Right cardiac atrium (tissue), 5 donors: ENCODE measurements at places on chromosomes 16 and 17. TPM values are rescaled to one million over a fixed set of nuclear protein-coding genes. Genes with fewer than 3 reads are reported as not detected.

GRCh38 chr17:45963283-45963682 lies 35.8 kb upstream of the STH start:
- DNase-seq, result no peak

- DNase-seq, result no peak
Observed at GRCh38 chr16:72199761-72200337, 27.9 kb upstream of the PMFBP1 start.

GRCh38 chr16:85492295-85492864 lies 120.7 kb upstream of the GSE1 start:
- no peak for DNase-seq

GRCh38 chr16:66636199-66636598 lies 31.7 kb downstream of the CMTM3 start:
- no peak for DNase-seq

- DNase-seq, result no peak
Observed at GRCh38 chr16:23902748-23903414, 67.1 kb downstream of the PRKCB start.

DNA sequence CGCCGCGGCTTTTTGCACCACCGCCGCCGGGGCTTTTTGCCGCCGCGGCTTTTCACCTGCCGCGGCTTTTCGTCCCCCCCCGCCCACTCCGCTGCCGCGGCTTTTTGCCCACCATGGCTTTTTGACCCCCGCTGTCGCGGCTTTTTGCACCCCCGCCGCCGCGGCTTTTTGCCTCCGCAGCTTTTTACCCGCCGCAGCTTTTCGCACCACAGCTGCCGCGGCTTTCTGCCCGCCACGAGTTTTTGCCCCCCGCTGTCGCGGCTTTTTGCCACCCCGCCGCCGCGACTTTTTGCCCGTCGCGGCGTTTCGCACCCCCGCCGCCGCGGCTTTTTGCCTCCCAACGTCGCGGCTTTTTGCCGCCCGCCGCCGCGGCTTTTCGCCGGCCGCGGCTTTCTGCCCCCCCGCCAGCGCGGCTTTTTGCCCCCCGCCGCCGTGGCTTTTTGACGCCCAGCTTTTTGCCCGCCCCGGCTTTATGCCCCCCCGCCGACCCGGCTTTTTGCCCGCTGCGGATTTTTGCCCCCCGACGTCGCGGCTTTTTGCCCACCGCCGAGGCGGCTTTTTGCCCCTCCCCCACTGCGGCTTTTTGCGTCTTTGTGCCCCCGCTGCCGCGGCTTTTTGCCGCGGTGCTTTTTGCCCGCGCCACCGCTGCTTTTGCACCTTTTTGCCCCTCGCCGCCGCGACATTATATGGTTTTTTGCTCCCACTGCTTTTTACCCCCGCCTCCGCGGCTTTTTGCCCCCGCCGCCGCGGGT lies 1343.6 kb downstream of the TP53TG3F start:
- DNase-seq, result peak; percentile 51

Gene OTOP2
- total RNA-seq, result not detected

GRCh38 chr16:68346892-68347480 lies 36.2 kb downstream of the PRMT7 start:
- DNase-seq, result no peak

DNA sequence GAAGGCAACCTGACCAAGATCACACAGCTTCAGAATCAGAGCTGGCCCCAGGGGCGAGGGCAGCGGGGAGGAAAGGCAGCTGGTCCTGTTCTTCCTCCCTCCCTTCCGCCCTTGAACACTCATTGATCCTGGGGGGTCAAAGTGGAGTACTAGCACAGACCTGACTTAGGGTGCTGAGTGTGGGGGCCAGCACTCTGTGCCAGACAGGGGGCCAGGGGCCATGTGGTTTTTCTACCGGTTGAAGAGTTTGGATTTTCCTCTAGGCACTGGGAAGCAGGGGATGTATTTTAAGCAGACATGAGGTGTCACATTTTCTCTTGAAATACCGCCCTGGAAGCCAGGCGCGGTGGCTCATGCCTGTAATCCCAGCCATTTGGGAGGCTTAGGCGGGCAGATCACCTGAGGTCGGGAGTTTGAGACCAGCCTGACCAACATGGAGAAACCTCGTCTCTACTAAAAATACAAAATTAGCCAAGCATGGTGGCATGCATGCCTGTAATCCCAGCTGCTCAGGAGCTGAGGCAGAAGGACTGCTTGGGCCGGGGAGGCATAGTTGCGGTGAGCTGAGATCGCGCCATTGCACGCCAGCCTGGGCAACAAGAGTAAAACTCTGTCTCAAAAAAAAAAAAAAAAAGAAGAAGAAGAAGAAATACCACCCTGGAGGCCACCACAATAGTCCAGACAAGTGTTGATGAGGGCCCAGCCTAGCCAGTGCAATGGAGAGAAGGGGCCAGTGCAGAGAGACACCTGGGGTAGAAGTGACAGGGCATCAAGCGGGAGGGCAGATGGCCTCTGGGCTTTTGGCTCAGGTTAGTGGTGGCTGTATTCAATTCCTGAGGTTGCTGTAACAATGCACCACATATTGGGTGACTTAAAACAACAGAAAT lies 15.3 kb downstream of the OSBPL7 start:
- no peak for DNase-seq

DNA sequence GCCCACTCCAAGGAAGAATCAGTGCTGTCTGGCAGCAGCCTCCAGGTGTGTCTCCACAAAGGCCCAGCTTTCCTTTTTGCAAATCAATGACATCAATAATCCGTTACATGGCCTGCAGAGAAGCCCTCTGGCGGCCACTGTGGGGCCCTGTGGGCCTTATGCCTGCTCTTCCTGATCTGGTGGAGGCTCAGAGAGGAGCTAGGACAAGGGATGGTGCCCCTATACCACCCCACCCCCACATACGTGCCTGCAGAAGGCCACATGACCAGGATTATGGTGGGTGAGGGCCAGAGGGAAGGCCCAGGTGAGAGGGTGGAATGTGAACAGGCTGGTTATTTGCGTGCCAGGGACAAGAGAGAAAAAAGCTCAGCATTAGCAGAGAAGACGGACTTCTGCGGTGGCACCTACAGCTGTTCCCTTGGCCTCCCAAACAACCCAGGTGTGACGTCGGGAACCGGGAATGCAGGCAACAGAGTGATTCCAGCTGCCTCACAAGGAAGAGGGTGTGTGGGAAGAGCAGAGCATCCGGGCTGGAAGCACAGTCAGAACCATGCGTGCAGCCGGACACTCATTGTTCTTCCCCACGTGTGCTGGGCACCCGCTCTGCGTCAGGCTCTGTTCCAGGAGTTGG lies 22.5 kb downstream of the EIF4A3 start:
- DNase-seq, result peak; percentile 37

Gene TP53TG3
- not detected for total RNA-seq

DNA sequence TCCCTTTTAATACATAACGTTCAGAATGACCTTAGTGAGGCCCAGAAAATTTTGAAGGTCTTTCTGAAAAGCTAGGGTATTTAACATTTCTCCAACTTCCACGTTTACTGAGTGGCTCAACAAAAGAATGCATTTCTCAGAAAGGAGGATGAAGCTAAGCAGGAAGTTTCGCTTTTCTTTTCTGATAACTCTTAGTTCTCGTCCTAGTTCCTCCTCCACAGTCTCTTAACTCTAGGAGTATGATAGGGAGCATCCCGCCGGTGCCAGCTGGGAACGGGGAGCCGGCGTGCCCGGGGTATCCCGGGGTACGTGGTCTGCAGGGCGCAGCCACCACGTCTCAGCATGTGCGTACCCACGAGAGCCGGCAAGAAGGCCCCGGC lies 363 bp downstream of the KARS1 start:
- DNase-seq, result no peak

Gene TBC1D3C
- total RNA-seq, result not detected

Gene CCL8
- total RNA-seq, result 0.84 TPM

DNA sequence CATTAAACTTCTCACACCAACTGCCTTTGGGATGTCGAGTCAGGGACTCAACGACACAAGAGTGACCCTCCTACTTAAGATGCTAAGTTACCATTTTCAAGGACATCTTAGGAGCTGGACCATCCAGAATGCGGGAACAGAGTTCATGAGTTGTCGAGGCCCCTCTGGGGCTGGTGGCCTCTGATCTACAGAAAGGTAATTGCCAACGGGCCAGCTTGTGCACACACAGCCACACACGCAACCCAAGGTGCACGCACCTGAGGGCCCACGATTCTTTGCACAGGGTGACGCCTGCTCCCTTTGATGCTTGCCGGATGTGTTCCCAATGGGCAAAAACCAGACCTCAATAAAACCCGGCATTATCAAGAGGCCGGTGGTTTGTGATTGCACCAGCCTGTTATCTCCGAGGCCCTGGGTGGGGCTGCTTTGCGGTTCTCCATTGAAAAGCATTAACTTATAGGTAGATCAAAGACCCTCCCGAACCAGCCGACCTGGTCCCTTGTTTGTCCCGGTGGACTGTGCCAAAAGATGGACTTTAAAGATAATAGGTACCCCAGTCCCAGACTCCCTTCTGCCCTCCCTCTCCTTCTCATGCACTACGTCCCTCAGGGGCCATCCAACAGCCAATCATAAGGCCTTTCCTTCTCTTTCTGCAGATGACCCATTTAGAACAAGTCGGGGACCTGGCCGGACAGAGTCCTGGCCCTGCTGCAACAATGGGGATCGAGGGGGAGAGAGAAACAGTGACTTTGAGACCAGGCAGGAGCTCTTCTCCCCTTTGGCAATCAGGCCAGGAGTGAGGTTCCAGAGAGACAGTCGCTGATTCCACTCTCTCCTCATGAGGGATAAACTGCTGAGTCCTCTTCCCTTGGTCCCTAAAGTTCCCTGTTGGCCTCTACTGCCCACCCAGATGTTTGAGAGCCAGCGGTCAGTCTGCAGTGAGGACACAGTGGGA lies 292.5 kb downstream of the SOX9 start:
- DNase-seq, result no peak

DNA sequence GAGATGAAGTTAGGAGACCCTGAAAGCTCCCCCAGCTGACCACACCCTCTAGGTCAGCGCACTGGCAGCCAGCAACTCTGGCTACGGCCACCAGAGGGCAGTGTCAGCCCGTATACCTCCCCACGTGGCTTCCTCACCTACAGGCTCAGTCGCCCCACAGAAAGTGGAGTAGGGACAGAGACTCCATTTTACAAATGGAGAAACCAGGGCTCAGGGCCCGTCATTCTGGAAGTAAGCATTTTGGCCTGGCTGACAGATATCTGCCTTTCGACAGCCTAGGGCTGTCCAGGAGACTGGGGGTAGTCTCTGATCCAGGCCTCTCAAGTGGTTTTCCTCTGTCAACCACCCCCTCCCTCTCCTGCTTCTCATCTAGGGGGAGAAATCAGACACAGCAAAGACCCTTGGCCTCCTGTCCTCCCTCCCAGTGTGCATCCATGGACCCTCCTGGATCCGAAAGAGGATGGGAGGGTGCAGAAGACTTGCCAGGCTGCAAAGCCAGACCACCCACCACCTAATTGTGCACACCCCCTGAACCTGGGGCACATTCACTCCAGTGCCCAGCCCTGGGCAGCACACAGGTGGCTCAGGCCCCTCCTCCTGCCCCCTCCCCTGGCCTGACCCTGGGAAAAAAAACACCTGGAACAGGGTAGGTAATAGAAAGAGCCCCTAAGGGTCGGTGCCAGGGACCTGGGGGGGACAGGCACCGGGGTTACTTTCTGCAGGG lies 3.8 kb upstream of the HAP1 start:
- peak; percentile 78 for DNase-seq

Gene PAGR1
- total RNA-seq, result 13.7 TPM

Gene IL17C
- not detected for total RNA-seq

- no peak for DNase-seq
Observed at GRCh38 chr17:57099165-57099564, 14.1 kb downstream of the AKAP1 start.

- DNase-seq, result no peak
Observed at GRCh38 chr16:64459402-64459801, 662.5 kb downstream of the CDH11 start.

Gene BICDL2
- not detected for total RNA-seq

Gene SALL1
- 8.4 TPM for total RNA-seq

GRCh38 chr16:15038689-15039088 lies 17.2 kb downstream of the NTAN1 start:
- DNase-seq, result no peak
